Activated naive CD4-positive, alpha-beta T cell treated with Interleukin-2 at 50 U/mL for 16 hours (primary cell): ENCODE measurements at places on chromosomes 12 and 14.

- DNase-seq = no peak
Observed at GRCh38 chr14:90675399-90675798, 140.8 kb downstream of the TTC7B start.

DNA sequence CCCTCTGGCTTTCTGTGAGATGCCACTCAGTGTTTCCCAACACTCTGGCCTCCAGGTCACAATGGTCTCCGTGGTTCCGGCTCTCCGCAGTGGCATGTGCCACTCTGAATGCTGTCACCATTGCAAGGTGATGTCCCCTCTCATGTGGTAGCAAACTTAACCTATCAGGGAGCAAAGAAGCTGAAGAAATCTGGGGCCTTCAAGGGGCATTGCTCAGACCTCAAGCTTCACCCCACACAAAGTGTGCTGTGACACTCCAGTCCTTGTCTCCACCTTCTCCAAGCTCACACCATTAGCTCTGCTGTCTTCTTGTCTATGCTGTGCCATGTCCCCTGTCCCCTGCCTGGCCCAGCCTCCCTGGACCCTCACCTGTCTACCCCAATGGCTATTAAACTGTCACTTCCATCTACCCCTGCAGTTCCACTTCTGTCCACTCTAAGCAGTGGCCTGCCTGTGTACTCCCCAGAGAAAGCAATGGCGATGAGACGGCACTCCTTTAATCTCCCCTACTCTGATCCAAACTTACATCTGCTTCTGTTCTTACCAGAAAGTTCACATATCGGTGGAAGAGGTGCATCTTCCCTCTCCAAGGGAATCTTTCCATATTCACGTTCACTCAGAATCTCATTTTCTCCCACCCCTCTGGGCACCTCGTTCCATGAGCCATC is 93.7 kb downstream of the DHRS2 start:
- no peak for DNase-seq

GRCh38 chr12:56565510-56566101 is 44.0 kb downstream of the RBMS2 start:
- DNase-seq = peak; percentile 15

DNA sequence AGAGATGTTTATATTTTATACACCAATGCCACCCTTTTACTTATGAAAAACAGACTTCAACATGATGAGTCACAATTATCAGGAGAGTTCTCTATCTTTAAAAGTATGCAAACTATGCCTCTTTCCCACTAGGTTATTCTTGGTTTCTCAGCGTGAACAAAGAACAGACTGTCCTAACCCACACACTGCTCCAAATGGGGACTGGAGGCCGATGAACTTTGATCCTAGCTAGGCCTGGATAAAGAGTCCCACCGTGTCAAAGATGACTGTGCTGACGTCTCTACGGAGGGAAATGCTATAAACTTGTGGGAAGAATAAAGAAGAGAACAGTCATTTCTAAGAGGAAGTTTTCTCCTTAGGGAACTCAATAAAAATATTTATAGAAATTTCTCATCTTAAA is 160.1 kb downstream of the EPS8 start:
- no peak for DNase-seq

GRCh38 chr14:85675957-85676356 is 146.0 kb downstream of the FLRT2 start:
- DNase-seq = no peak

- no peak for DNase-seq
Observed at GRCh38 chr12:101671157-101671791, 26.2 kb upstream of the CHPT1 start.

DNA sequence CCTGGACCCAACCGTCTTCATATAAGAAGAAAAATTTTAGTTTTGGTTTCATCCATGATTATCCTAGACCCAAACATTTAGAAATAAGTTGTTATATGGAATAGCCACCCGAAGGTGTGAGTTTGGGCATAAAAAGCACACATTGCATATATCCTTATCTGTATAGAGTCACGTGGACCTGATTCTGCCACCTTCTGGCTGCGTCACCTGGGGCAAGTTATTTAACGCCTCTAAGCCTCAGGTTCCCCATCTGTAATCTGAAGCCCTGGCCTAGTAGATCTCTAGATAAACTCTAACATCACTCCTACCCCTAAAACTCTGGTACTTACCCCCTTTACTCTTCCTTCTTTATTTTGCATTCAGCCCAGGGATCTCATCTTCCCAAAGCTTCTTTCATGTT is 14.3 kb upstream of the KRT5 start:
- DNase-seq = no peak

GRCh38 chr12:62263966-62264365 is 3.8 kb downstream of the USP15 start:
- DNase-seq = peak; percentile 10

GRCh38 chr12:28536088-28536487 is 345.8 kb downstream of the CCDC91 start:
- DNase-seq = no peak

DNA sequence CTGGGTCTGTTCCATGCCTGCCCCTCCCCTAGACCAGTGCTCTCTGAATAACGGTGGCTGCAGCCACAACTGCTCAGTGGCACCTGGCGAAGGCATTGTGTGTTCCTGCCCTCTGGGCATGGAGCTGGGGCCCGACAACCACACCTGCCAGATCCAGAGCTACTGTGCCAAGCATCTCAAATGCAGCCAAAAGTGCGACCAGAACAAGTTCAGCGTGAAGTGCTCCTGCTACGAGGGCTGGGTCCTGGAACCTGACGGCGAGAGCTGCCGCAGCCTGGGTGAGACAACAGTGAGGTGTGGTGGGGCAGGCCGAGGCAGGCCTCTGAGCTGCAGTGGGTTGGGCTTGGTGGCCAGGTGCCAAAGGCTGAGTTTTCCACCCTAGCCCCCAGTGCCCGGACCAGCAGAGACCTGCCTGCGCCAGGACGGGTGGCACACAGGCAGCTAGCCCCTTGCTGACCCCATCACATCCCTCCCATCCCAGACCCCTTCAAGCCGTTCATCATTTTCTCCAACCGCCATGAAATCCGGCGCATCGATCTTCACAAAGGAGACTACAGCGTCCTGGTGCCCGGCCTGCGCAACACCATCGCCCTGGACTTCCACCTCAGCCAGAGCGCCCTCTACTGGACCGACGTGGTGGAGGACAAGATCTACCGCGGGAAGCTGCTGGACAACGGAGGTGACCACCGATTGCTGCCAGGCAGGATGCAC is 28.2 kb upstream of the LRP1-AS start:
- DNase-seq = peak; percentile 43

GRCh38 chr14:81523016-81523415 is 10.6 kb downstream of the SEL1L start:
- no peak for DNase-seq

- no peak for DNase-seq
Observed at GRCh38 chr14:97618917-97619690, 821.9 kb downstream of the VRK1 start.

- no peak for DNase-seq
Observed at GRCh38 chr12:52791271-52792184, 4.4 kb downstream of the KRT3 start.

DNA sequence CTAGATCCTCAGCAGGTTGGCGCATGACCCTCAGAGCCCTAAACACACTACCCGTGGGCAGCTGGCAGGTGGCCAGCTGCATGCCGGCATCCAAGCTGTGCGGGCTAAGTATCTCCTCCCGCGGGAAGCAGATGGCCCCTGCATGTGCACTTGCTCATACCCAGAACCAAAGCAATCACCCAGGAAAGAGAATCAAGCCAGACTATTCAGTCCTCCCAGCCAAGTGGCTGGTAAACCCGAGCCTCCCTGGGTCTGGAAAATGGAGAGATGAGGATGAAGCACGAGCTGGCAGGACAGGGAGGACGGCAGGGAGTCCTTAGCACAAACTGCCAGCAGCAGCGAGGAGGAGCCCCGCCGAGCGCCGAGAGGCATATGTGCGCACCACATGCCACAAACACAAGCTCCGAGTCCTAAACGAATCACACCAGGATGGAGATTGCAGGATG is 139.7 kb downstream of the RIMBP2 start:
- DNase-seq = no peak

DNA sequence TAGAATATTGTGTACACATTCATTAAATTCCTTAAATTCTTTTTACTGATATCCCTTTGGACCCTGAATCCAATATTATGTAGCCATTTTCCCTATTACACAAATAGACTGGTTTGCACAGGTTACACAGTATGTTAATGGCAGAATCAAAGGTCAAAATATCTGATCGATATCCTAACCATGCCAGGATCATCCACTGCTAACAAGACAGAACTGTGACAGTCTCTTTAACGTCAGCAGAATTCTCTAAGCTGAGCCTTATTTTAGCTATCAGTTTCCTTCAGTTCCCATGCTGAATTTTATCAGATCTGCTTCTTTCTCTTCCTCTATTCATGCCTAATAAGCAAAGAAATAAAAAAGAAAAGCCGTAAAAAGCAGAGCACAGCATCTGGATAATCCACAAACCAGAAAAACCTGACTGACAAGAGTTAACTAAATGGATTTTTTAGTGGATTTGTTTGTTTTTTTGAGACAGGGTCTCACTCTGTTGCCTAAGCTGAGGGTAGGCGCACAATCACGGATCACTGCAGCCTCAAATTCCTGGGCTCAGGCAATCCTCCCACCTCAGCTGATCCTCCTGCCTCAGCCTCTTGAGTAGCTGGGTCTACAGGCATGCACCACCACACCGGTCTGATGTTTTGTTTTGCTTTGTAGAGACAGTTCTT is 130.4 kb downstream of the PAWR start:
- no peak for DNase-seq

DNA sequence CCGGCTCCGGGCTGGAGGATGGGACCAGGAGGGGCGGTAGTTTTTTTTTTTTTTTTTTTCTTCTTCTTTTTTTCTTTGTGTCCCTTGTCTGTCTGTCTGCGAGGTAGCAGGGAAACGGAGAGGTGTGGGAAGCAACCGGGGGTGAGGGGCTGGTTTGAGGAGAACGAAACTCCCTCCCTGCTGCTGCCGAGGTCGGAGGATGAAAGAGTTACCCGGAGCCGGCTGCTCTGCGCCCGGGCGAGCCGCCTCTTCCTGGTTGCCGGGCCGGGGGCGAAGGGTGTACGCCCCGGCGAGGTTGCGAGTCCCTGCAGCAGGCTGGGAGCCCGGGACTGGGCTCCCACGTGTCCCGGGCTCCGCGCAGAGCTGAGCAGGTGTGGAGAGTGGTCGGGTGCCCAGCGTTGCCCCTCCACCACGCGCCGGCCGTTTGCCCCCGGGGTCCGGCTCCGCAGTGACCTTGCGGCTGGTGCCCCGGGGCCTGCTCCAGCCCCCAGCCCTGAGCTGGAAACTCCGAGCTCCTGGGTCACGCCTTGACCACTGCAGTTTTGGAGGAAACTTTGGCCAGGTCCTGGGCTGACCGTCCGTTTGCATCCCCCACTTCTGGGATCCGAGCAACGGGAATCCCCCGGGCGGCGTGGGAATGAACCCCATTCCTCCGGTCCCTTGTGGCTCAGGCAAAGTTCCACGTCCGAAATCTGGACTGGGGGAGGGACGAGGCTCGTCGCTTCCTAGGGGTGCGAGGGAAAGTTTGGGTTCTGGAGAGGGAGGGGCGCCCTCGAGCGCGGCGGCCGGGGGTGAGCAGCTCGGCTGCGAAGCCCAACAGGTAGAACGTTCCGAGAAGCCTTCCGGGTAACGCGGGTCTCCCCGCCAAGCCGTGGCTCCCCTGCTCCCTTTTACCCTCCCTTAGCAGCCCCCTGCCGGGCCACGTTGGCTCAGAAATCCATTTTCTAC is 1.3 kb downstream of the CHST11 start:
- DNase-seq = peak; percentile 57

DNA sequence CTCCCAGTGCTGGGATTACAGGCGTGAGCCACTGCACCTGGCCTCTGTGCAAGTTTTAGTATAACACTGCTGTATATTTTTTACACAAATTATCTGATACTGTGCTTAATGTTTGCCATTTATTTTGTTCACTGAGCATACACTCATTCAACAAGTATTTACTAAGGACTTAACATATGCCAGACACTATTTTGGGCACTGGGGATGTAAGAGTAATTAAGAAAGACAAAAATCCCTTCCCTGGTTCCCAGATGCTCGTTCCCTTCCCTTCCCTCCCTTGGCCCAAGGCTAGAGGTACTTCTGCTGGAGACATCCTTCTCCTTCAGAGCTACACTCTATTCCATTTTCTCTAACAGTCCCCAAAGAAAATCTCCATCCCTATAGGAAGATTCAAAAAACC is 12.5 kb downstream of the CIT start:
- no peak for DNase-seq

- peak; percentile 19 for DNase-seq
Observed at GRCh38 chr12:57523706-57524614, 1.3 kb downstream of the MBD6 start.

DNA sequence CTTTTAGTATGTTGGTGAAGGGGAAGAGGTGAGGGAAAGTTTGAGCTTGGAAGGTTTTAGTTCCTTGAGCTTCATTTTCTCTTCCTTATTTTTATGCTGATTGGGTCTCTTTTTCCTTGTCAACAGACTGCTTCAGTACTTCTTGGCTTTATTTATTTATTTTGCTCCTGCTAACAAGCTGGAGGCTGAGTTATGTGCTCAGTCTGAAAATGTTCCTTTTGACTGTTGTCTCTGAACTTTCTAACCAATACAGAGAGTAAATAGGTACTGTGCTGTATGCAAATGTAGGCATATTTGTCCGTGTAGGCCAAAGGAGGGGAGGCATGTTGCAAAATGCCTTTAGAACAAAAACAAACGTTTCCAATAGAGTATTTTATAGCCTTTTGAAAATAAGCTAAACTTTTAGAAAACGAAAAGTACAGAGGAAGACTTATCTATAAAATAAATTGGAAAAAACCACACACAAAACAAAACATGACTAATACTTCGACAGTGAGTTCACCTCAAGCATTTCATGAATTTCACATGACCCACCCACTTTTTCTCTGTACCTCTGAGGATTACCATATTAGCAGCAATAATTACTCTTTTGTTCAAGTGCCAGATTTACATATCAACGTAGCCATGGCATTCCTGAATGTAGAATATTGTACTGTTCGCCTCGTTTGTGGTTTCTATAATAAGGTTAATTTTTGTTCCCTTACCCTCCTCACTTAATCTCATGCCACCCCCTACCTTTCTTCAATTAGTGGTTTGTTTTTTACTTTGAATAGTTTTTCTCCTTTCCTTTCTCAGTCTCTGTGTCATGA is 4.7 kb upstream of the CREBL2 start:
- no peak for DNase-seq

GRCh38 chr14:64720131-64720576 is 15.9 kb downstream of the PLEKHG3 start:
- no peak for DNase-seq
